RCC 7860 (cell line): ENCODE measurements at places on chromosomes 4 and X.

- DNase-seq = no peak
Observed at GRCh38 chr4:119284876-119285780, 36.8 kb downstream of the FABP2 start.

- DNase-seq = no peak
Observed at GRCh38 chr4:47736146-47736545, 101.7 kb downstream of the CORIN start.

DNA sequence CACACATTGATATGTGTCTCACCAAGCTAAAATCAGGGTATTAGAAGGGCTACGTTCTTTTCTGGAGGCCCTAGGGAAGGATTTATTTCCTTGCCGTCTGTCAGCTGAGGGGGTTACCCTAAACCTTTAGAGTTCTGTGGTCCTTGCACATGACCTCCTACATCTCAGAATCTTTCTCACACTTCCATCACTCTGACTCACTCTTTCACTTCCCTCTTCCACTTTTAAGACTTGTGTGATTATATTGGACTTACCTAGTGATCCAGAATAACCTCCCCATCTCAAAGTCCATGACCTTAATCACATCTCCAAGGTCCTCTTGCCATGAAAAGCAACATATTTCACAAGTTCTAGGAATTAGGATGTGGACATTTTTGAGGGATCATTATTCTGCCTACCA is 53.6 kb upstream of the FUNDC1 start:
- no peak for DNase-seq

GRCh38 chrX:2819345-2820135 is 9.2 kb upstream of the GYG2 start:
- no peak for DNase-seq

- no peak for DNase-seq
Observed at GRCh38 chr4:98452091-98452490, 190.9 kb downstream of the RAP1GDS1 start.

DNA sequence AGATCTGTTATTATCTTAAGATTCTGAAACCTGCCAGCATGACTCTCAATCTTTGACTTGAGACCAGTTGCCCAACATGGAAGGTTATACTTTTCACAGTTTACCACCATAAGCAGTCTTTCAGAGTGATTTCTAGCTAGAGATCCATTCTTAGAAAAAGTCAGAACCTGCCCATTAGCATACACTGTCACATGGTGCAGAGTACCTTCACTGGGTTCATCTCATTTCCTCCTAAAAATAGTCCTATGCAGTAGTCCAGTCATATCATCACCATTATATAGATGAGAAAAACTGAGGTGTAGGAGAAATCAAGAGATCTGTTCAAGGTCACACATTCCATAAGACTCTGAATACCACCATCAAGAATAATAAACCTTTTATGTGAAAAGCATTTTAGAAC is 153.6 kb downstream of the AR start:
- DNase-seq = no peak

GRCh38 chrX:115898382-115899001 is 272.1 kb upstream of the AGTR2 start:
- no peak for DNase-seq

DNA sequence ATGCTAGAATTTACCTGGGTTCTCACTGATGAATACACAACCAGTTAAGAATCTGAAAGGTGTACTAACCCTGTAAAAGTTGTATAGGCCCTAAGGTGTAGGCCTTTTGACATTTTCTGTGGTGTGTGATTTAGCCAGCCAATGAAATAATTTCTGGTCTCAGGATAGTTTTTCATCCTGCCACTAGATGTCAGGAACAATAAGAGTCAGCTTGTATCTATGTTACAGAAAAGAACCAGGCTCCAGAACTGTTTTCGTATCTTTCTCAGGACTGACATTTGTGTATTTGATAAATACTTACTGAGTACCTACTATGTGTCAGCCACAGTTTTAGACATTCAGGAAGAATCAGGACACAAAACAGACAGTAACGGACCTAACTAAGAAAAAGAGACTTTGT is 673.6 kb upstream of the TENM3 start:
- DNase-seq = peak; percentile 31

DNA sequence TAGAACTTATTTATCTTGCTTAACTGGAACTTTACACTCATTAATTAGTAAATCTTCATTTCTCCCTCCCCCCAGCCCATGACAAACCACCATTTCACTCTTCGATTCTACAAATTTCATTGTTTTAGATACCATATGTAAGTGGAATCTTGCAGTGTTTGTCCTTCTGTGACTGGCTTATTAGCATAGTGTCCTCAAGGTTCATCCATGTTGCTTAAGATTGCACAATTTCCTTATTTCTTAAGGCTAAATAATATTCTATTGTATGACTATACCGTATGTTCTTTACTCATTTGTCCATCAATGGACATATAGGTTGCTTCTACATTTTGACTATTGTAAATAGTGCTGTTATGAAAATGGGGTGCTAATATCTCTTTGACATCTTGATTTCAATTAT is 24.5 kb upstream of the RNF212 start:
- no peak for DNase-seq

GRCh38 chr4:95059663-95060062 is 301.9 kb downstream of the BMPR1B start:
- no peak for DNase-seq

DNA sequence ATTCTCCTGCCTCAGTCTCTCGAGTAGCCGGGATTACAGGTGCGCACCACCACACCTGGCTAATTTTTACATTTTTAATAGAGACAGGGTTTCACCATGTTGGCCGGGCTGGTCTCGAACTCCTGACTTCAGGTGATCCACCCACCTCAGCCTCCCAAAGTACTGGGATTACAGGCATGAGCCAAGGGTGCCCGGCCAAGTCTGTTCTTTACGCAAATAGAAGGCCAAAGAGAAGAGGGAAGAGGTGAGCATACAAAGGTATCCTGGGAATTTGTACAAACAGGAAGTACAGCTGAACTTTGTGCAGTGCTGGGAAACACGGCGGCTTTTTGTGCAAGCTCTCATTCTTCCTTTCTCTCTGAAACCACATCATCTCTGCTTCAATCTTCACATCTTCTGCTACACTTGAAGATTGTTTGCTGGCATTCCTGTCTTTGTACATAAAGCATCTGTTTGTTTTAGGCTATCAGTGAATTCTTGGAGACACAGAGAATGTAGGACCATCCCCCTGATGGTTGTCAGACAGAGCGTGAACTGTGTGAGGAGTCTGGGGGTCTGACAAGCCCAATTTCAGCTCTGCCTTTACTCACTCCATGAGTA is 71.9 kb upstream of the PRSS48 start:
- DNase-seq = no peak

DNA sequence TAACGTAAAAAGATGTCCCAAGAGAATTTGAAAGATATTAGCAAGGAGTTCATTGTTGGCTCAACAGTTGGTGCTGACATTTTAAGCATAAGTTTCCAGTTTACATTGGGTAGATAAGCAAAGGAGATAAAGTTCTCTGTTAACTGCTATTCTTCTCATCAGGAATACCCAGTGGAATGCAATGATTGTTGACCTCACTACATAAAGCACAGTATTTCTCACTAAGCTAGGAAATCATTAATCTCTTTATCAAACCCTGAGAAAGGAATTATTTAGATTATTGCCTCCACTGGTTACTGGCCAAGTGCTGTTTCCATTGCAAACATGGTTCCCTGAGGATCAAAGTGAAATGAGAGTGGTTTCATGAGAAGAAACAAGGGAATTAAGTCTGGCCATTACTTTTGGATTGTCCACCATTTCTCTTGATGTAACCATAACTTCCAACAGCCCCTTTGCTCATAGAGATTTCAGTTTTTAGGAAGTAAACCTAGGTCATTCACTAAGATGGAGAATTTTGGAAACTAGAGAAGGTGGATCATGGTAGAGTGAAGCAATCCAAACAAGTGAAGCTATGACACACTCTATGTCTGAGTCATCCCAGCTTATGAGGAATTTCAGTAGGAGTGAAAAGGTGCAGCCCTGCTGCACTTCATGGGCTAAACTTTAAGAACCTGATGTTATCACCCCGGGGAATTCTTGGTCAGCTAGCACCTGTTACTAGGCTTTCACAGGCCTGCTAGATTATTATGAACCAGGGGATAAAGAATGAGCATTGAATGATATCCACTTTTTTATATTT is 163.4 kb downstream of the AREG start:
- peak; percentile 46 for DNase-seq

DNA sequence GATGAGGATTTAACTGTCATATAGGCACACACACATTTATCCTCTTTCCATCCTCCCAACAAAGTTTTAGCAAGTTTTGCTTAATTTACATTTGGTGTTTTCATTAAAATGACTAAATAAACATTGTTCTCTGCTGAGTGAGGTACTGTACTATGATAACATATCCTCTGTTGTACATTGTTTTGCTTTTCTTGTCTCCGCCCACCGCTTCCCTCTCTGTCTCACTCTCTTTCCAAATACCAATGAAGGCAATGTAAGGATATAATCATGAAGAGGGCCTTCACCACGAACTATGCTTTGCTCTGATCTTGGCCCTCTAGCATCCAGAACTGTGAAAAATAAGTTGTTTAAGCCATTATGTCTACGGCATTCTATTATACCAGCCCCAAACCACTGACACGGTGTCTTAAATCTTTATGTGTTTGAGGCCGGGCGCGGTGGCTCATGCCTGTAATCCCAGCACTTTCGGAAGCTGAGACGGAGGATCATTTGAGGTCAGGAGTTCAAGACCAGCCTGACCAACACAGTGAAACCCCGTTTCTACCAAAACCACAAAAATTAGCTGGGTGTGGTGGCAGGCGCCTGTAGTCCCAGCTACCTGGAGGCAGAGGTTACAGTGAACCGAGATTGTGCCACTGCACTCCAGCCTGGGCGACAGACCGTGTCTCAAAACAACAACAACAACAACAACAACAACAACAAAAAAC is 65.3 kb downstream of the HPRT1 start:
- DNase-seq = no peak

DNA sequence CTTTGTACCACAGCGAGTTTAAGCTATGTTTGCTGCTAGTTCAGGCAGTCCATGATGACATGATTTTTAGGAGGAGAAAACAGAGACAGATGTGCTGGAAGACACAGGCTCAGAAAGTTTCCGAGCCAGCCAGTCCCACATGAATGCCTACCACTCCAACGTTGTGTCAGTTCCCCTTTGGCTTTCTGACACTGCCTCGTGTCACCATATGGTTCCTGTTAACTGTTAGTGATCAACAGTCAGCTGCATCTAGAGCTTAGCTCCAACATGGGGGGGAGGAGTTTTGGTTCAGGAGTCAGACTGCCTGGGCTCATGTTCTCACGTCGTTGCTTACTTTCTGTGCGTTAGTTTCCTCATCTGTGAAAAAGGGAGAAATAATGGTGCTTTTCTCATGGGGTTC is 343.7 kb downstream of the MID1IP1 start:
- DNase-seq = no peak
